ENCODE measurements at places on chromosomes 2 and 18.

GRCh38 chr2:19649785-19650380 is 251.9 kb downstream of the TTC32 start:
- H3K27ac ChIP-seq: no peak overlapping the region
- H3K4me3 ChIP-seq: no peak overlapping the region
- peak; percentile 82 for DNase-seq
- no peaks in the 10 kb centered on the region for H3K4me1 ChIP-seq
- H3K27me3 ChIP-seq: no peaks in the 10 kb centered on the region

- no peak overlapping the region for H3K4me3 ChIP-seq
Observed at GRCh38 chr2:28454016-28454930, 41.6 kb upstream of the PLB1 start.

DNA sequence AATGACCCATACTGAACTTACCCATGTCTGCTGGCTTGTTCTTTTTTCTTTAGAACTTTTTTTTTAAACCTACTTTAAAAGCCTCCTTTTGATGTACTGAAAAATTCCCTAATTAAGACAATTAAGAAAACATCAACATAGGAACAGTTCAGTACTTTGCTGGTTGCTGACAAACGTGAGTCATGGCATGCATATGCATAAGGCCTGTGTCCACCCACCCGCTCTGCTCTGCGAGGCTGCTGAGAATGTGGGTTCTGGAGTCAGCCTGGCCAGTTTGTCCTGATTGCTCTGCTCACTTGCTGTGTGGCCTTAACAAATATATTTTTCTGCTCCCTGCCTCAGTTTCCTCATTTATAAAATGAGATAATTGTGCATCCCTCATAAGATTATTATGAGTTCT is 27.3 kb downstream of the LAMA3 start:
- H3K4me3 ChIP-seq: no peak overlapping the region
- H3K27me3 ChIP-seq: no peaks in the 10 kb centered on the region
- no peaks in the 10 kb centered on the region for H3K36me3 ChIP-seq
- no peak overlapping the region for H3K27ac ChIP-seq
- peak; percentile 62 for DNase-seq
- H3K4me1 ChIP-seq: peaks cover 6% of the 10 kb centered on the region

- H3K4me1 ChIP-seq: peaks cover 11% of the 10 kb centered on the region
- no peak overlapping the region for H3K4me3 ChIP-seq
- H3K36me3 ChIP-seq: no peaks in the 10 kb centered on the region
Observed at GRCh38 chr2:158718851-158719250, 76.3 kb upstream of the DAPL1 start.

- H3K27ac ChIP-seq: no peak overlapping the region
- no peak overlapping the region for H3K4me3 ChIP-seq
- H3K36me3 ChIP-seq: peaks cover 1% of the 10 kb centered on the region
- H3K27me3 ChIP-seq: no peaks in the 10 kb centered on the region
Observed at GRCh38 chr2:207603486-207603885, 21.7 kb downstream of the METTL21A start.

DNA sequence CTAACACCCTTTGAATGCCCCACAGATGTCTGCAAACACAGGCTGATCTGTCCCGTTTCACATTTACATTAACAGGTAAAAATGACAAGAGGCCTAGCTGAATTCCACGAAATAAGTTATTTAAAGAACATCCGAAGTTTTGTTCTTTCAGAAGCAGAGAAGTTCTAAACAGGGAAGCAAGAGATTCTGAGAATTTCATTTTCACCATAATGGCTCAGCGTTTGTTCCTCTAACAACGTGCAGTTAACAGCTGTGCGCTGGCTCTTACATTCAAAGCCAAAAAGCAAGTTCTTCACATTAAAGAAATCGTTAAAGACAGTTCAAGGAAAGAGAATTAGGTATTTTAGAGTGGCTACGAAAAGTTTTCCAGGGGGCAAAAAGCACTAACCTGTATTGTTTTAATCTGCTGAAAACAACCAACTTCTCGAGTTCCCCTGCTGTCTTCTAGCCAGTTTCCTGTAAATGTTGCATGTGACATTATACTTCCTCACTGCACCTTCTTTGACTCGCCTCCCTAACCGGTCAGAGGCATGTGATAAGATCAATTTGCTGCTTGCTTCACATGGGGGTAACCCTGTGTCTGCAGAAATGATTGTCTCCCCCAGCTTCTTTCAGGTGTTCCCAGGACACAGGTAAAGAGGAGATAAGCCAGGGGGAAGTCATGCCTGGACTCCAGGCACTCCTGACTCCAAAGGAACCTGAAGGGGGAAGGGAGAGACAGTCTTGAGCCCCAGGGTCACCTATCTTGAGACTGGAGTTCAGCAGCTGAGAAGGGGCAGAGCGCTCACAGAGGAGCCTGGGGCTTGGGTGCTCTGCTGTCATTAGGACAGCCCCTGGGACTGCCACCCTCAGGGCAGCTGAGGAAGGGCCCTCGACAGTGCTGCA is 36.8 kb upstream of the WIPF1 start:
- H3K4me1 ChIP-seq: peaks cover 23% of the 10 kb centered on the region
- H3K27me3 ChIP-seq: no peaks in the 10 kb centered on the region
- peaks cover 7% of the 10 kb centered on the region for H3K36me3 ChIP-seq
- no peak overlapping the region for H3K4me3 ChIP-seq

- H3K4me1 ChIP-seq: no peaks in the 10 kb centered on the region
- no peaks in the 10 kb centered on the region for H3K27me3 ChIP-seq
- H3K4me3 ChIP-seq: no peak overlapping the region
- no peak overlapping the region for H3K27ac ChIP-seq
Observed at GRCh38 chr18:34970106-34970505, 71.1 kb upstream of the MAPRE2 start.

GRCh38 chr2:112995346-112995920 is 9.8 kb upstream of the IL36A start:
- H3K36me3 ChIP-seq: no peaks in the 10 kb centered on the region
- no peak overlapping the region for H3K27ac ChIP-seq
- H3K4me1 ChIP-seq: no peaks in the 10 kb centered on the region
- DNase-seq: no peak
- H3K4me3 ChIP-seq: no peak overlapping the region

DNA sequence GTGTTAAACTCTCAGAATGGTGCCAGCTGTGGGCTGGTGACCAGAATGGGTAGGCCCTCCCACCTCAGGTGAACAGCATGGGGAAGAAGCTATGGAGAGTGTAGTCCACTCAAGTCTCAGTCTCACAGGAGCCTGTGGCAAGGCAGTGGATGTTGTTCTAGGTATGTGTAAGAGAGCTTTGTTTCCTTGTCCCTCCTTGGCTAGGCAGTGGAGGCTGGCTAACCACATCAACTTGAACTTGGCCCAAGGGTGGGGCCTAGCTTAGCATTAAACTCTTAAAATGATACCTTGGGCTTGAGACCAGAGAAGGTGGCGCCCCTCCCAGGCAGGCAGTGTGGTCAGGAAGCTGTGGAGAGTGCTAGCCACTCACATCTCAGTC is 53.2 kb upstream of the SLC4A10 start:
- H3K27ac ChIP-seq: no peak overlapping the region
- no peaks in the 10 kb centered on the region for H3K4me1 ChIP-seq
- H3K36me3 ChIP-seq: no peaks in the 10 kb centered on the region
- H3K4me3 ChIP-seq: no peak overlapping the region
- DNase-seq: no peak
- H3K27me3 ChIP-seq: no peaks in the 10 kb centered on the region

- H3K27ac ChIP-seq: no peak overlapping the region
- DNase-seq: no peak
- H3K4me3 ChIP-seq: no peak overlapping the region
- peaks cover 3% of the 10 kb centered on the region for H3K4me1 ChIP-seq
- H3K27me3 ChIP-seq: no peaks in the 10 kb centered on the region
- H3K36me3 ChIP-seq: no peaks in the 10 kb centered on the region
Observed at GRCh38 chr2:145752091-145752806, 1232.3 kb upstream of the ZEB2 start.

GRCh38 chr2:179354296-179354695 is 89.7 kb upstream of the SESTD1 start:
- H3K36me3 ChIP-seq: no peaks in the 10 kb centered on the region
- H3K4me1 ChIP-seq: no peaks in the 10 kb centered on the region
- no peak overlapping the region for H3K27ac ChIP-seq
- no peaks in the 10 kb centered on the region for H3K27me3 ChIP-seq
- H3K4me3 ChIP-seq: no peak overlapping the region

- H3K27me3 ChIP-seq: no peaks in the 10 kb centered on the region
- H3K4me1 ChIP-seq: peaks cover 25% of the 10 kb centered on the region
- H3K4me3 ChIP-seq: no peak overlapping the region
- no peaks in the 10 kb centered on the region for H3K36me3 ChIP-seq
Observed at GRCh38 chr2:16013359-16013911, 73.1 kb downstream of the MYCN start.

GRCh38 chr2:165007161-165007744 is 51.9 kb upstream of the SLC38A11 start:
- H3K4me3 ChIP-seq: no peak overlapping the region
- H3K36me3 ChIP-seq: no peaks in the 10 kb centered on the region
- H3K27ac ChIP-seq: no peak overlapping the region

DNA sequence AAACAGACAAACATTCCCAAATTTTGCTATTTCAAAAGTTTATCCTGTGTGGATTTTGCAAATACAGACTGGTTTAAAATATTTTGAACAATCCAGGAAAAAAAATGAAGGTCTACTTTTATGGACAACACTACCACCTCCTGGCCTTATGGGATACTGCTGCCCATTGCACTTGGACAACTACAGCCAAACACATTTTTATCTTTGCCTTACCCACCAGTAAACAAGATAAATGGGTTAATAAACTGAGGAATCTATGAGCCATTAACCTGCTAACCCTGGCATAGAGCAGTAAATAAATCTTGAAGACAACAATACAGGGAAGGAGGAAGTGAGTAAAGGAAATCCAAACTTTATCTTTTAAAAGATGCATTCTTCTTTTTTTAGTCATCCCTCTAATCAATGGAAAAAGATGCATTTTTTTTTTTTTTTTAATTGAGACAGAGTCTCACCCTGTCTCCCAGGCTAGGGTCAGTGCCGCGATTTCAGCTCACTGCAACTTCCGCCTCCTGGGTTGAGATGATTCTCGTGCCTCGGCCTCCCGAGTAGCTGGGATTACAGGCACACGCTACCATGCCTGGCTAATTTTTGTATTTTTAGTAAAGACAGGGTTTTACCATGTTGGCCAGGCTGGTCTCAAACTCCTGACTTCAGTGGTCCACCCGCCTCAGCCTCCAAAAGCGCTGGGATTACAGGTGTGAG is 2.1 kb upstream of the SPIRE1 start:
- H3K27me3 ChIP-seq: no peaks in the 10 kb centered on the region
- peak; percentile 81 for DNase-seq
- H3K27ac ChIP-seq: no peak overlapping the region
- H3K4me1 ChIP-seq: peaks cover 5% of the 10 kb centered on the region

DNA sequence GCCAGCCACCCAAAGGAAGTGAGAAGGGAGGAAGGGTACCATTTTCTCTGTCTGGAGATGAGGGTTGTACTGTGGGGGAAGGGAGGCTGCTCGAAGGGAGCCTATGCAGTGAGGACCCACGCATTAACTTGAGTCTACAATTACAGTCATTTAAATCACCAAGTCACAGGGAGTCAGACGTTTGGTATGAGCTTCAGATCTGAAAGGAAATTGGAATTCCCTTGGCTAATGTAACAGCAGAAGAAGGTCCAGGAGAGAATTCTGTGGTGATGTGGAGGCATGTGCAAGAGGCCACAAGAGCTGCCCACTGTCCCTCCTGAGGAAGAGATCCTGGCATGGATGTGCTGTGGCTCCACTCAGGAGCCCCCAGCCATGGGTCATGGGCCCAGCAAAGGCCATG is 22.5 kb downstream of the DAPL1 start:
- H3K27ac ChIP-seq: no peak overlapping the region
- no peaks in the 10 kb centered on the region for H3K4me1 ChIP-seq
- H3K27me3 ChIP-seq: no peaks in the 10 kb centered on the region
- no peak for DNase-seq

DNA sequence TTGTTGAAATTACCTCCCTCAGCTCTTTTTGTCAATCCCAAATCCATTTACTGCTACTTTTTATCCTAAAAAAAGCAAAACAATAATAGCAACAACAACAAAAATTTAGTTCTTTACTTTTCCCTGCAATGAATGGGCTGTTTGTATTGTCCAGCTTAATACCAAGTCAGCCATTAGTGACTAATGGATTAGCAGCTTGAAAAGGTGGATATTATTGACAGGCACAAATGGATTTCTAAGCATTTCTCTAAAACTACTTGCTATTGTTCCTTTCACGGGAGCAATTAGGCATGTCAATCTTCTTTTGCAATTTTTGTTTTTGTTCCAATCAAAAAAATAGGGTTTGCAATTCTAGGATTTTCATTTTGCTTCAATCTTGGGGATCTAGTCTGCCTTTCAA is 32.1 kb upstream of the SPAG16 start:
- no peaks in the 10 kb centered on the region for H3K4me1 ChIP-seq
- no peaks in the 10 kb centered on the region for H3K36me3 ChIP-seq
- no peak for DNase-seq
- no peak overlapping the region for H3K27ac ChIP-seq

GRCh38 chr2:39683022-39683699 is 17.4 kb downstream of the TMEM178A start:
- peaks cover 2% of the 10 kb centered on the region for H3K4me1 ChIP-seq
- H3K4me3 ChIP-seq: no peak overlapping the region
- H3K27me3 ChIP-seq: no peaks in the 10 kb centered on the region

DNA sequence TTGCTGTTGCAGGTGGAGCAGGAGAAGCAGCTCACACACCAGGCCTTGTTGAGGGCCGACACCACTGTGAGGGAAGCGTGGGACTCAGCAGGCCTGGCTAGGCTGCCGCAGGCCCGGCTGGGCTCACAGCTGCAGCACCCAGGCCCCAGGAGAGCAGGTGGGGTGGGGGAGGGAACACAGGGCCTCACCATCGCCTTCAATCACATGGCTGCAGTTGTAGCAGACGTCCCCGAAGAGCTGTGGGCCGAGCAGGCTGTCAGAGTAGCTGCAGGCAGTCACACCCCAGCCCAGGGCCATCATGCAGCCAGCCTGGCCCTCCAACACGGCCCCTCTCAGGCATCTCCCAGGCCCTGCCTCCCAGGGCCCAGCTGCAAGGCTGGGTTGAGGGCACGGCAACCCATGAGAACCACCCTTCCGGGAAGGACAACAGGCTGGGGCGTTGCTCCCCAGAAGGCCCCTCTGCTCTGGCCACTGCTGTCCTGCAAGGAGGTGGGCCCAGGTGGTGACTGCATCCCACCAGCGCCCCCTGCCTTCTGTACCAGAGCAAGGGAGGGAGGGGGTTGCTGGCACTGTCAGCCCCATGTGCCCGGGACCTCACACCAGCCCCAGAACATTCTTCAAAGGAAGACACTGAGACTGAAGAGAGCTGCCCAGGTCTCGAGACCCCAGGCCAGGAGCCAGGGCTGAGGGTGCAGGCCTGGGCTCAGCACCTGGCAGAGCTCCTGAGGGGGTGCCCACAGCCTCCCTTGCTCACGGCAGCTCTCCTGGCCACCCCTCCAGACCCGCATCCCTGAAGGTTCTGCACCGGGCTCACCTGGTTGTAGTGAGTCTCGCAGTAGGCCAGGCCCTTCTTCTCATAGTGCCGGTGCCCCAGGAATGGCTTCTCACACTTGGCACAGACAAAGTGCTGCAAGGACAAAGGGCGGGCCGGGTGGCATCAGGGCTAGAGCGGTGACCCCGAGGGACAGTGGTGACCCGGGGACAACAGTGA is 5.6 kb upstream of the GPR17 start:
- H3K27ac ChIP-seq: no peak overlapping the region
- no peaks in the 10 kb centered on the region for H3K27me3 ChIP-seq
- no peaks in the 10 kb centered on the region for H3K36me3 ChIP-seq
- peaks cover 35% of the 10 kb centered on the region for H3K4me1 ChIP-seq
- H3K4me3 ChIP-seq: no peak overlapping the region
